ENCODE measurements at places on chromosomes 5 and 9.

- no peak for DNase-seq
Measured at GRCh38 chr5:147177125-147177840, 57.5 kb upstream of the STK32A start.

DNA sequence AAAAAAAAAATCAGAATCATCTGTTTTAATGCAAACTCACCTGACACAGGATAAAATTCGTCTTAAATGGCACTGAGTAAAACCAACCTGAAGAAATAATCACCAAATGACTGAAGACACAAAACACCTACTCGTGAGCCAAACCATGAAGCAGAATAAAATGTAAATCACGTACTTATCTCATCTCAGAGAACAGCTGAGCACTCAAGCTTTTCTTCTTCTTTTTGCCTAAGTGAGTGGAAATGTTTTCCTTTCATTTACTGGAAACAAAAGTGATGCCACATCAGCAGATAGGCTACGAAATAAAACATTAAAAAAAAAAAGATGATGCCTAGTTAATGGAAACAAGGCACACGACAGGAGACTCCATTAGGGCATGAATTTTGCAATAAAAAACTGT is 36.4 kb downstream of the ATPSCKMT start:
- DNase-seq: no peak

DNA sequence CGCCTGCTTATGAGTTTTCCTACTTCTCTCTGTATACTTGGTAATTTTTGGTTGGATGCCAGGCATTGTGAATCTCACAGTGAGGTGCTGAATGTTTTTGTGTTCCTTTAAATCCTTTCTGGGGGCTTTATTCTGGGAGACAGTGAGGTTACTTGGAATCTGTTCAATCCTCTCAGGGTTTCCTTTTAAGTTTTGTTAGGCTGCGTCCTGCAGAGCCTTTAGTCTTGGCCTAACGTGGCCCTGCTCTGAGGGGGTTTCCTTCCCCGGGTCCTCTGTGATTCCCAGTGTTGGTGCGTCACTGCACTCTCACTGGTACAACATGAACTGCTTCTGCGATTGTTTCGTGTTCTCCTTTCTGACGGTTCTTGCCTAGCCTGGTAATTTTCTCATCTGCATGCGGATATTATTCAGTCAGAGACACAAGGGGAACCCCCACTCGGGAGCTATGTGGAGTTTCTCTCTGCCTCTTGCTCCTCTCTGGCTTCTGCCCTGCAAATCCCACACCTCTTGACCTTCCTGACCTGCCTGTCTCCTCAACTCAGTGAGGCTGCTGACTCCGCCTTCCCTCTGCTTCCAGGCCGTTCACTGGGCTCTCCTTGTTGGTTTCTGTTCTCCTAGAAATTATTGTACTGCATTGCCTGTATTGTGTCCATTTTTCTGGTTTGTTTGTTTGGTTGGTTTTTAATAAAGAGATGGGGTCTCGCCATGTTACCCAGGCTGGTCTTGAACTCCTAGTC is 128.1 kb downstream of the DAB2IP start:
- no peak for DNase-seq

DNA sequence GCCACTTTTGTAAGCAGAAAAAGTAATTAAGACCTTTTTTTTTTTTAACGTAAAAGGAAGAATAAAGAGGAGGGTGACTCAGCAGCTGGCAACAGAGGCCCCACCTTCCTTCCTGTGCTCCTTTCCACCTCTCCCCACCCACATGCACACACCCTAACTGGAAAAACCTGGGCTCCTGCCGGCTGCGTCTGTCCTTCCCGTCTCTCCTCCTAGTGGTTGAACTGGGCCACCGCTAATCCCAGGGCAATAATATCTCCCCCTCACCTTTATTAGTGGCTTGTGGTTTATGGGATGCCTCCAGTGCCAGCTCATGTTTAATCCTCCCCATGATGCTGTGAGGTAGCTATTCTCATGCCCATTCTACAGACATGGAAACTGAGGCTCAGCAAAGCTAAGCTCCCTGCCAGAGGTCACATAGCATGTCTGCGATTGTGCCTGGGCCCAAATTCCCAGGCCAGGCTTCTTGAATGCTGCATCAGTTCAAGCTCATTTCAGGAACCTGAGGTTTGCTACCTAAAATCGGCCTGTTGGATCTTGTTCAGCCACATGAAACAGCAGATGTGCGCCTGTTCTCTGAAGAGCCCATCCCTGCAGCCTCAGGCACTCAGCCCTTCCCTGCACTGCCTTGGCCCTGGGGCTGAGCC is 60.9 kb upstream of the IL17B start:
- peak; percentile 77 for DNase-seq

- DNase-seq: no peak
Measured at GRCh38 chr5:14577971-14578370, 3.6 kb upstream of the OTULINL start.

GRCh38 chr5:74587300-74587699 is 53.2 kb downstream of the ENC1 start:
- no peak for DNase-seq

- no peak for DNase-seq
Measured at GRCh38 chr9:71213633-71214032, 92.2 kb upstream of the TRPM3 start.
